ENCODE measurements at places on chromosomes 1 and 21.

GRCh38 chr1:98388441-98388840, 273.1 kb upstream of the SNX7 start:
- no peak for DNase-seq

DNA sequence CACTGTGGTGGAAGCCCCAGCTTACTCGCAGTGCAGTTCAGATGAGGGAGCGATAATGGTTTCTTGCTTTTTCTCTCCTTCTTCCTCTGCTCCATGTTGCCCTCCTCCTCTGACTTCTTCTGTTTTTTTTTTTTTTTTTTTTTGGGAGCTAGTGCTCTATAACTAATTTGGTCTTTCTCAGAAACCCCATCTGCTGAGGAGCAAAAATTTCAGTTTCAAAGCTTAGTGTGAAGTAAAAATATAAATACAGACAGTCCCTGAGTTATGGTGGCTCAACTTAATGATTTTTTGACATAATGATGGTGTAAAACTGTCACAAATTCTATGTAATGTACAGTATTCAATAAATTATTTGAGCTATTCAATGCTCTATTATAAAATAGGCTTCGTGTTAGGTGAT, 120.7 kb downstream of the TBX19 start:
- DNase-seq = no peak

DNA sequence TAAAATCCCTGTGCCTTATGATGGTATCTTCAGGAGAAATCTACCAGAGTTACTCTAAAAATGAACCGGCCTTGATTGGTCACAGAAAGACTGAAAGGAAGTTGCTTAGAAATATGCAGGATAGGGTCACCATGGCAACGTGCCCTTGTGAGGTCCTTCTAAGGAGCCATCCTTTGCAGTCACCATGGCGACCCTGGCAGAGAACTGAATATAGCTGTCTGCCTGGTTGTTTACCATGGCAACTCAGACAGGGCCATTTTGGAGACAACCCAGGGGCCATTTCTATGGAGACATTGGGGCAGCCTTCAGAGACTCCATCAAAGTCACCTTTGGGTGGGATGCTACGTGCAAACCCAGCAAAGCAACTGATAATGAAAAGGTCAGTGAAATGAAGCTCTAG, 43.0 kb downstream of the SNX7 start:
- no peak for DNase-seq

DNA sequence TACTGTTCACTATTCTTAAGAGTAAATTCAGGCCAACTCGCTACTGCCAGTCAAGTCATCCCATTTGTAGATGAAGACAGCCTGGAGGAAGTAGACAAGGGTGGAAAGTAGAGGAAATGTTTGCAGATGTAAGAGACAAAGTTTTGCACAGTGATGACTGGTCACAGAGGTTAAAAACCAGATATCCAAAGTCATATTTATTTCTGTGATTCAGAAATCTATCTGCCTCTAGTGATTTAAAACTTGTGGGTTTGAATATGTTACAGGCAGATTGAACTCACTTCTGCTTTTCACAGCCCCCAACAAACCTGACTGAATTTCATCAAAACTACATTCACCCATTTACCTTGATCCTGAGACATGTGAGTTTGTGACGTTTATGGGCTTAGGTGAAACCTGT, 484.7 kb upstream of the C1orf87 start:
- DNase-seq = no peak

DNA sequence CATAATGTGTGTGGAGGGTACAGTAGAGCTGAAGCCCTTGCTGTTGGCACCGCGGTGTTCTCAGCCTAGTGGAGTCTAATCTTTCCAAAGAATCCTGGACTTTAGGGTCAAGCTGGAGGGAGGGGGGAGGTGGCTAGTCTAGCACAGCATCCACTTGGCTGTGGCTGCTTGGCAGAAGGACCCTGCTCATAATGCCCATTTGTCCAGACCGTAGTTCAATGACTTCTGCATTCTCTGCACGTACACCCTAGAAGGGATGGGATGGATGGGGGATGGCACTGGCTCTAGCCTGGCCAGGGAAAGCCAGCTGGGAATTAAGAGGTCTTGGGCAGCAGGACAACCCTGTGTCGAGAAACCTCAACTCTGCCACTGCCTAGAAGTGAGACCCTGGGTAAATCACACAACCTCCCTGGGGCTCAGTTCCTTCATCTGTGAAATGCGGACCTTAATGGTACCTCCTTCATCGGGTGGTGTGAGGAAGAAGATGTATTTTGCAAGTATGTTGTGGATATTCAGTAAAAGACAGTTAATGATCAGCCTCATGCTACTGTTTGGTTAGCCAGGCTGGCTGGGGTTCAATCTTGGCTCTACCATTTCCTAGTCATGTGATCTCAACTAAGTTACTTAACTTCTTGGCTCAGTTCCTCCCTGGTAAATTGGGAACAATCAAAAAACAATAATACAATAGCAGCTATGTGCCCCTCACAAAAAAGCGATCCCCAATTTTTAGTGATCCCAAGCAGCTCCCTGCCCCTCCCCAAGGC, 27.2 kb upstream of the CLIC4 start:
- no peak for DNase-seq

DNA sequence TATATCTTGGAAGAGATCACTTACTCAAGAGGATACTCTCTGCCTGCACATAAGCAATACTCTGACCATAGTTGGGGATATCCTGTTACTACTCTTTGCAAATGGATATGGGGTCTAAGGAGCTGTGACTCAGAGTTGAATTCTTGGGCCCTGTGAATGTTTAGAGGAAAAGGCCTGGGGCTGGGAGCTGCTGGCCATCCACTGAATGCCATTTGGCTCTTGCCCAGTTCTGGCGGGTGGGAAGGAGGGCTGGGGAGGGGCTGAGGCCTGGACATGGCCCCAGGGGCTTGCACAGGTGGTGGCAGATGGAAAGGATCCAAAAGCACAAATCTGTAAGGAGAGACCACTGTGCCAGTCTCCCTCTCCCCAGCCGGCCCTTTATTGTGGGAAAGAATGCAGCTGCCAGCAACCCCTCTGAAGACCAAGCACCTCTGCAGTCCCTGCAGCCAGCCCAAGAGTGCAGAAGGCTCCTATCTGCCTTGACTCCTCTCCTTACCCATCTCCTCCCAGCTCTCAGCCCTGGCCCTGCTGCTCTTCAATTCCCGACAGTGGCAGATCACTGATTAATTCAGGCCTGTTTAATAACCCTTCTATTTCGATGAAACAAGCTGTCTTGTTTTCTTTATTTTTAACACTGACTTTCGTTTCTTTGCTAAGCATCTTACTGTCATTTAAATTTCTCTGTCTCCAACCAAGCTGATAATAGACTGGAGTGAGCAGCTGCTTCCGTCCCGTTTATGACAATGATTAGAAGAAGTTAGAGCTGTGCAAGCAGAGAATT, 12.1 kb downstream of the PLXNA2 start:
- no peak for DNase-seq
